ENCODE measurements at places on chromosomes 6 and 20.

DNA sequence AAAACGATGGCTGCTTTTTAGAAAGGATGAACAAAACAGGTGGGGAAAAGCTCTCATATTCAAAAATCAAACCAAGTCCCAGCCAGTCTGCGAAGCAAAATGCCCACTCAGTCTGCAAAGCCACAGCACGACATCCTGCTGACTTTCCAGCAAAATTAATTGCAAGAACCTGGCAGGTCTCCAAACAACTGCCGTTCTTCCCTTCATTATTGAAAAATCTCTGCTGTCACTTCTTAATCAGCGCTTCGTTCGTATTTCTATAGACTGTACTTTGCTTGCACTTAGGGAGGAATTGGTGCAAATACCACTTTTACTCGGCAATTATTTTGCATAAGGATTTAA, 222.4 kb downstream of the CBLN4 start:
- DNase-seq, result no peak

DNA sequence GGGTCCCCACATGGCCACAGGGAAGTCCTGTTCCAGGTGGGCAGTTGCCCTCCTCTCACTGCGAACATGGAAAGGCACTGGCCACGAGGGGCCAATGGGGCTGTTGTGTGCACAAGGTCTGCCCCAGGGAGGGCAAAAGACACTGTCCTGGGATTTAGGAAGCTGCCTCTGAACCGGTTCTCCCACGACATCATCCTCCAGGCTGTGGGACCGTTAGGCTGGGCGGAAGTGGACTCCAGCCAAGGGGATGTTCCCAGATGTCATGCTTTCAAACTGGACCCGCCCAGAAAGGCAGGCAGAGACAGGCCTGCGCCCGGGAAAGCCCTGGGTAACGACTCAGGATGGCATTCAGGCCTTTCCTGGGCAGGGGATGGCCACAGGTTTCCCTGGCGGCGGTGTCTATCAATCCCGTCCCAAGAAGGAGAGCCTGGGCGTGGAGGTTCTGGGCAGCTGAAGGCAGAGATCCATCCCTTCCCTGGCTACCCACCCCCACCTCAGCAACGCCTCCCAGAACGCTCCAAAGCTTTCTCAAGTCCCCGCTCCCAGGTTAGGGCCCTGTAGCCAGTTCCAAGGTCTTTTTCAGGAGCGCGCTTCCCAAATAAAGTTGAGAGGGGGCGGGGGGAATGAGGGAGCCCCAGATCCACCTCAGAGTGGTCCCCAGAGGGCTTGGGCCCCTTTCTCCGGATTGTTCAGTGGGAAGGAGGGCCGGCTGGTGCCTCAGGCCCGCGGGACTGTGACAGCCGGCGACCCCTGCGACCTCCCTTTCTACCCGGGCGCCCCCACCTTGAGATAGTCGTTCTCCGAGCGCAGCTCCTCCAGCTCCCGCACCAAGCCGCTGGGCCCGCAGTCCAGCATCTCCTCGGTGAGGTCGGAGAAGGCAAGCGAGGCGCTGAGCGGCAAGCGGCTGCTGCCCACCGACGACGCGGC, 13.8 kb upstream of the TLDC2 start:
- DNase-seq, result peak; percentile 40

DNA sequence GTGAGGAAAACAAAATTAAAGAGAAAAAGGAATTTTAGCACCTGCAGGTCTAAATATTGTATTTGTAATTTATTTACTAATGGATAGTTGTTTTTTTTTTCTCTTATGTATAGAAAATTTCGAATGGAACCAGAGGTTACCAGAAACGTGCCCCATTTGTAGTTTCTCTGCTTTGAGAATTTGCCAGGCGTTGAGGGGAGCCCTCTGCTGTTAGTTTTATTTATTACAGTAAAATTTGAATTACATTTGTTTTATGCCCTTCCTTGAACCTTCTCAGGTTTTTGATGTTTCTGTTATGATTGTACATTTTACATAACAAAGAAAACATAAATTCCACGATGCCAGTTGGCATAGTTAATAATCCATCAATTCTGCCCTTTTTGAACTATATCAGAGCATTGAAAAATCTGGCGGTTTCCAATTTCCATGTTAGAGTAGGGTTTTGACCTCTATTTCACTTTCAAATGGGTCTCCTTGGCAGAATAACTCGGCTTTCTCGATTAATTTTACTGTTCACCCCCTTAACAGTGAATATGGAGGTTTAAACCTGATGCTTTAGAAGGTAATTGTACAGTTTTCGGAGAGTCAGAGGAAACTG, 35.1 kb upstream of the RFPL4B start:
- DNase-seq, result peak; percentile 55

DNA sequence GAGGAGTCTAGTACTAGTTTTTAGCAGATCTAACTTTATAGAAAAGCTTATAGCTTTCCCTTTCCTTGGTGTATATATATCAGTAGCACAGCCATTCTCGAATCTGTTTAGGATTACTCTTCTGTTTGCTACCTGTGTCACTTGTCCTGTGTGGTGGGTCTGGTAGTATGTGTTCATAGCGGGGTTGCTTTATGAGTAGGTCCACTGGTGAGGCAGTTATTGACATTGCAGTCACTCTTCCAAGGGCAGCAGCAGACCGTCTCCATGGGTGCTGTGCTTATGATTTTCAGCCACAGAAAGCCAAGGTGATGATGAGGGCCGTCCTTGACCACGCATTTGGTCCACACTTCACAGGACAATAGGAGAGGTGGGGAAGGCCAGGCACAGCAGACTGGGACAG, 171.5 kb downstream of the CDKAL1 start:
- no peak for DNase-seq

DNA sequence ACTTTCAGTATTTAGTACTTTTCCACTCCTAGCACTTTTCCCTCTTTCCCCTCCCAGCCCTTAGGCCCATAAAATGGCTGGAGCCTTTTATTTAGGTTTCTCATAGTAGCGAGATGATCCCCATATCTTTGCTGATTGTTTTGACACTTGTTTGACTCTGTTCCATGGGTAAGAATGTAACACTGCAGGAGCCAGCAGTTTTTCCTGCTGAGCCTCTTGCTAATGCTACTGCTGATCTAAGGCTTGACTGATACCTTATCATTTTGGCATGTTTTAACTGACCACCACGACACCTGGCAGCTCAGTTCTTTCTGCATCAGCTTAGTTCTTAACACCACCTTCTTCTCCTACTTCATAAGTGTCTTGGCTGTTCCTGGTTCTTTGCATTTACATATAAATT, 29.6 kb downstream of the ZKSCAN8 start:
- DNase-seq, result no peak

DNA sequence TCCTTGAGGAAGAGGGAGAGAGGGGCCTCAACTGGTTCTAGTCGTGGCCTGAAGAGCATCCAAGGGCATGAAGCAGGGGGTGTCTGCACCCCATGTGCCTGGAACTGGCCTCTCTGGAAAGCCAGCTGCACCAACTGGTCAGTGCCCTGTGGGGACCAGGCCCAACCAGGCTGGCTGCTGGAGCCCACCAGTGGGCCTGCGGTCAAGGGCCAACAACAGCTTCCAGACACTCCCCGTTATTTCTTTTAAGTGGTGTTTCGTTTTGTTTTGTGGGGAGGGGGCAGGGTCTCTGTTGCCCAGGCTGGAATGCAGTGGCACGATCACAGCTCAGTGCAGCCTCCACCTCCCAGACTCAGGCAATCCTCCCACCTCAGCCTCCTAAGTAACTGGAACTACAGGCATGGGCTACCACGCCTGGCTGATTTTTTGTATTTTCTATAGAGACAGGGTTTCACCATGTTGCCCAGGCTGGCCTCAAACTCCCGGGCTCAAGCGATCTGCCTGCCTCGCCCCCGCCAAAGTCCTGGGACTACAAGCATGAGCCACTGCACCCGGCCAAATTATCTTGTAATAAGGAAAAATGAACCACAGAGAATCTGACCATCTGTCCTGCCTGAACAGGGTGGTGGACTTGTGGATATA, 11.9 kb upstream of the C20orf144 start:
- DNase-seq, result no peak

- DNase-seq, result no peak
Observed at GRCh38 chr20:6632187-6632586, 135.3 kb upstream of the BMP2 start.

DNA sequence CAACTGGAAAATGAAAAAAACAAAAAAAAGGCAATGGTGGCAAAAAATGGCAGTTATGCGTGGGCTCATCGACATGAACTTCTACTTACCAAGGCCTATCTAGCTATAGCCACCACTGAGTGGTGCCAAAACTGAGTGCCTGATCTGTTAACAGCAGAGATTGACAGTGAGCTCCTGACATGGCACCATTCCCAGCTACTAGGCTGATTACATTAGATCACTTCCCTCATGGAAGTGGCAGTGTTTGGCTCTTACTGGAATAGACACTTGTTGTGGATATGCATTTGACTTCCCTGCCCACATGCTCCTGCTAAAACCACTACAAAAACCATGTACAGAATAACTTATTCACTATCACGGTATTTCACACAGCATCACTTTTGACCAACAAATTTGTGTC, 216.1 kb upstream of the SGK1 start:
- no peak for DNase-seq

DNA sequence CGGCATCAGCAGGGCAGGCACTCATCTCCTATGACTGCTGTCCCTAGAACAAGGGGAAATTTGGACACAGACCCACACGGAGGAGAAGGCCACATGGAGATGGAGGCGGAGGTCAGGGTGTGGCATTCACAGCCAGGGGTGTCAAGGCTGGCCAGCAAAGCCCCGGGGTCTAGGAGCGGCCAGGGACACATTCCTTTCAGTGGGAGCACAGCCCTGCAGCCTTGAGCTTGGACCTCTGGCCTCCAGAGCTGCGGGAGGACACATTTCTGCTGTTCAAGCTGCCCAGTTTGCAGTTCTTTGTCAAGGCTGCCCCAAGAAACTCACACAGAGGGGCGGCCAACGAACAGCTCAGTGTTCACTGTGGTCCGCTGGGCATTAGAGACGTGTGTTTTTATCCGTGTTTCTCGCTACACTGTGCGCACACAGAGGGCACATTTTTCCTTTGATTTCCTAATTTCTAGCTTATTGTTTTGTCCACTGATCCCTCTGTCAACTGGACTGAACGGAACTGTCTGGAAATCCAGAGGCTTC, 93.4 kb upstream of the MPC1 start:
- DNase-seq, result no peak

GRCh38 chr6:34922177-34922663, 33.2 kb downstream of the ANKS1A start:
- DNase-seq, result no peak

DNA sequence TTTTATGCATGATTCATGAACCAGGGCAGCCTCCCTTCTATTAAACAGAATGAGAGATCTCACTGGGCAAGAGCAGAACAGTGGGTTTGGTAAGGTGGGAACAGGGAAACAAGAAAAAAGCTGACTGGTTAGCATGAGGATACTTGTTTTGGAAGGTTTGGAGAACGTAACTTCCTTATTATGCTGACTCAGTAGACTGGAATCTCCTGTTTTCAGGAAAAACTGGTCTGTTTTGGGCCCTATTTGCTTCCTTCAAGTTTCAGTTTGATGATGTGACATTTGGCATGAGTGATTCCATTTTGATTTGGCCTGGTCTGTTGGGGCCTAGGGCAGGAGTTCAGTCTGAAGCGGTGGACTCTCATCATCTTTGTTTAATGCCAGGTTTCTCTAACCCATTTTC, 172.0 kb downstream of the MYLK4 start:
- DNase-seq, result no peak

DNA sequence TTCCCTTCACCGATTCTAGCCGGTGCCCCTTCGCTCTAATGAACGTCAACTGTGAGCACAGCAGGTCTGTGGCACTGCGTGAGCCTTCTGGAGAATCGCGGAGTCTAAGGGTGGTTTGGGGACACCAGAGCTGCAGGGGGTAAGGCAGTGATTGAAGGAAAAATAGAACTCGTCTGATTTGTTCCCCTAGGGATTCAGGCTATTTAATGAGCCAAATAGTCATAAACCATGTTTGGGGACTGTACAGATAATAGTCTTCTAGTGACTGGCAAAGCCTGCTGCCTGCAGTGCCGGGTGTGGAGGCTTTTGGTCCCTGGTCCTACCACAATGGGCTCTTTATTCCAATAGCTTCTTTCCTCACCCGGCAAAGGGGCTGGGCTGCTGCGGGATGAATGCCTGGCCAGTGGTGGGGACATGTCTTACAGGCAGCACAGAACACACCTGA, 11.1 kb upstream of the NTSR1 start:
- no peak for DNase-seq

GRCh38 chr6:44859901-44860410, 468.2 kb upstream of the RUNX2 start:
- no peak for DNase-seq

- DNase-seq, result no peak
Observed at GRCh38 chr6:157760137-157760536, 62.9 kb upstream of the SNX9 start.

DNA sequence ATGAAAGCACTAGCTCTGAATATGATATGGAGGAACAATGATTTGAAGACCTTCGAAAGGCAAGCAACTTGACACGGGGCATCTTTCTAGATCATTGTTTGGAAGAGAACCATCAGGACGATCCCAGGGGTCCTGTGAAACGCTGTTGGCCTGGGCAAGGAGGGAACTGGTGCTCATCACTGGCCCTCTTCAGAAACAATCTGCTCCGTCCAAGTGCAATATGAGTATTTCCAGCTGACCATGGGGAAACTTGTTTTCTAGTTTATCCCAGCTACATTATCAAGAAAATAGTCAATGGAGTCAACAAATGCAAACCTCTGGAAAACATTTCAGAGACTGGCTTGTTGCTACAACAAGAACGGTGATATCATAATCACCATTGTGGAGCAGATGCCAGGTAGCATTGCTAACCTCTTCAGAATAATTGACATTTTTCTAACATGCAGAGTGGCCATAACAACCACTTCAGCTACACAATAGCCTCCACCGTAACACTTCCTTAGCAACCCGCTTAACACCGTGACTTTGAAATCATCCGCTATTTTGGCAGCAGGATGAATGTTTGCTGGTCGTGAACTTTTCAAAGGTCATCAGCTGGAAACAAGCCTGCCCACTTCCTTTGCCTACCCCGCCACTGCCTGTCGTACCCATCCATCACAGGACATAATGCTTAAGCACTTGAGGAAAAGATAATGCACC, 112.0 kb upstream of the PDE10A start:
- DNase-seq, result peak; percentile 4

- DNase-seq, result no peak
Observed at GRCh38 chr6:129661536-129662405, 48.2 kb downstream of the ARHGAP18 start.

- DNase-seq, result no peak
Observed at GRCh38 chr6:36516559-36516958, 30.7 kb downstream of the STK38 start.

DNA sequence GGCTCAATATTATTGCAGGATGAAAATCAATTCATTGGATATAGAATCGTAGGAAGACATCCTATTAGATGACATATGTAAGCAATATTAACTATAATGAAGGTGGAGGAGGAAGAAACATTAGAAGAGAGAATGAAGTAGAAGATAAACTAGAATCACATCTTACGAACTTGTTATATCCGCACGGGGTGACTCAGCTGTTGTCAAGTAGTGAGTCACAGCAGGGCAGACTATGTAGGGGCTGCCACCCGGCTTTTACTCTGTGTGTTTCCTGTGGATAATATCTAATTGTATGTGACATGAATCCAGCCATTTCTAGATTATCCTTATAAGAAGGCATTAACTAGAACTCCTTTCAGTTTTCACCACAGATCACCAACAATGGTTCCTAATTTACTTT, 520.2 kb downstream of the DOK5 start:
- DNase-seq, result peak; percentile 0

GRCh38 chr6:4186385-4186784, 51.0 kb upstream of the ECI2 start:
- DNase-seq, result no peak

All from hematopoietic multipotent progenitor cell treated with erythropoietin and hydrocortisone succinate and interleukin-3 and kit ligand, for 4 days (in vitro differentiated cells).